H4 (cell line): ENCODE measurements at places on chromosomes 12 and 14. TPM values are rescaled to one million over a fixed set of nuclear protein-coding genes. Genes with fewer than 3 reads are reported as not detected.

TPPP2 gene
- total RNA-seq: not detected in 2 replicates

HOXC11 gene
- 0.21 and 1.1 TPM in 2 replicates for total RNA-seq

GLIPR1L2 gene
- 0.14 TPM in 1 of 2 replicates, not detected in the other for total RNA-seq

CLEC2A gene
- total RNA-seq: not detected in 2 replicates

- DNase-seq: no peak
Measured at GRCh38 chr12:55548756-55549155, 646 bp upstream of the OR6C4 start.

- DNase-seq: no peak
Measured at GRCh38 chr14:54490445-54491175, 1.8 kb upstream of the GMFB start.

DNA sequence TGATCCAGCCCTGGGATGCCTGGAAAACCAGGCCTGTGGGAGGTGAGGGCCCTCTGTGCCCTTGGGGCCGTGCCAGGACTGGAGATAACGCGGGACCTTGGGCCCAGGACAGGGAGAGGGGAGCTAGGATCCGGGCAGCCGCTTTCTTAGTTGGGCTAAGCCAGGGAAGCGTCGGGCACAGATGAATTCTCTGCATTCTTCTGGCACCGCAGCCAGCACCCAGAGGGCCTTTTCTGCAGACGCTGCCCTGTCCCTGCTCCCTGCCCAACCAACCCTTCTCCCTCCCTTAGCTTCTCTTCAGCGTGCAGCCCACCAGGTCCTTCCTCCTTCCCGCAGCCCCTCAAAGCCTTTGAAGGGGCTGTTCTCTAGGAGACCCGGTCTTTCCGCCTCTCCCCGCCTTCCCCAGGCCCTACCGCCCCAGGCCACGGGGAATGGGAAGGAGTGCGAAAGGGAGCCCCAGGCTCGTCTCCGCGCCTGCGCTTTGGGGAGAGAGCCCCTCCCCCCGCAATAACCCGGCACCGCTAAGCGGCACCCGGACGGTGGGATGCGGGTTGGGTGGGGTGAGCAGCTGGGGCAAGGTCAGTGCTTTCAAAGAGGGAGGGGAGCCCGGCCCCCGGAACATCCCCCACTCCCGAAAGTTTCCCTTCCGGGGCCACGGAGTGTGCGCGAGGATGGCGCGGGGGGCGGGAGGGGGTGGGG lies 663 bp downstream of the NCKAP5L start:
- DNase-seq: peak; percentile 38

DNA sequence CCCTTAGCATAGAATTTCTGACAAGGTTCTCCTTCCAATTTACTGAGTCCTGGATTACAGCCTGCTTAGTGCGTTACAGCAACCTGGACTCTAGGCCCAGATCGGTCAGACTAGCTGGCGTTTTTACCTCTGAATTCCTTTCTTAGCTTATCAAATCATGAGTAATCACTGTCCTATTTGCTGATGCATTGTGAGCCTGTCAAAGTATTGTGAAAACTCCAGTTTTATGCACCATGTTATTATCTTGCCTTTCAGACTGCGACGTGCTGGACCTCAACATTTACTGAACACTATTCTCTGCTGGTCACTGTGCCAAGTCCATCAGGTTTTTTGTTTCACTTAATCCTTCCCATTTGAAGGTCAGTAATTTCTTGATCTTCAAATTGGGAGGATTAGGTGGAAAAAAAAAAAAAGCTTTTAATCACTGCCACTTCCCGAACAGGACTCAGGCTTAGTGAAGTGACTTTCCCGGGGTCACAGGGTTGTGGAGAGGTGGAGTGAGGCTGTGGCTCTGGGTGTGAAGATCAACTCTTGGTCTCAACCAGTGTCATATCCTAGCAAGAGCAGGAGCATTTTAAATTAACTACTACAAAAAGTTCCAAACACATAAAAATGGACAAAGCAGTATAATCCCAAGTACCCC lies 31.2 kb downstream of the FBXO21 start:
- DNase-seq: no peak

DNA sequence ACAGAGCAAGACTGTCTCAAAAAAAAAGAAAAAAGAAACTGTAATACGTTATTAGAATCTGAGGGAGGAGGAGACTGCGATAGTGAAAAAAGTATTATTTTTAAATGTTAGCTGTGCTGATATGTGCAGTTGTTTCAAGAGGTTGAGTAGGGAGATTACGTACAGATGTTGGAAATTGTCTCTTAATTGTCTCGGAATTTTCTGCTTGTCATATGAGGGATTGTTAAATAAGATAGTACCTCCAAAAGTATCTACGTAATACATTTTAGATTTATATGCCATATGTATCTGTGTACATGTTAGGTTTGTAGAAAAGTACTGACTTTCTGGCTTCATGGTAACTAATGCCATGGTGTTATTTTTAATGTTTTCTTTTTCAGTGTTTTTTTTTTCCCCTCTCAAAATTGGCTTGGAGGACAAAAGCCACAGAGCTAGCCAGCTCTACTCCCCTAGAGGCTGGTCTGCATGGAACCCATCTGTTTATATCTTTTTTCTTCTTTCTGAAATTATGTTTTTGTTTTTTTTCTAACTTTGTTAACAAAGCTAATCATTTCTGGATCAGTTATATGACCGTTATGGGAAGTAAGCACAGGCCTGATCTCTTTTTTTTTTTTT lies 3.4 kb downstream of the RIMKLB start:
- DNase-seq: no peak

- no peak for DNase-seq
Measured at GRCh38 chr12:15767301-15767700, 21.9 kb downstream of the EPS8 start.

- peak; percentile 16 for DNase-seq
Measured at GRCh38 chr12:54723379-54724256, 75.5 kb upstream of the DCD start.

DNA sequence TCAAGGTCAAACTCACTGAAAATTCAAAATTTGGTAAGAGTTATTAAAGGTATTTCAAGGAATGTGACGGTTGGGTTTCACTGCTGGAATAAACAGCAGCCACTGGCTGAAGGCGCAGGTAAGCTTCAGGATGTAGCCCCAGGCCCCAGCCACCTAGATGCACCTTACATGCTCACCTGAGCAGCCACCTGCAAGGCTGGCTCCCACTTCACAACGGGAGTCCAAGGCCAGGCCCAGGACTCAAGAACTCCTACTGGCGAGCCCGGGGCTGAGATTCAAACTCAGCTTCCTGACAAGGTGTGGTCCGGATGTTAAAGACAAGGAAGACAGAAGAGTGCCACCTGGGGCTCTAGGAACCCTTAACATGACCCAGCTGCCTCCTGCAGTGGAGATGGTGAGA lies 78.4 kb downstream of the ITPK1 start:
- no peak for DNase-seq

DNA sequence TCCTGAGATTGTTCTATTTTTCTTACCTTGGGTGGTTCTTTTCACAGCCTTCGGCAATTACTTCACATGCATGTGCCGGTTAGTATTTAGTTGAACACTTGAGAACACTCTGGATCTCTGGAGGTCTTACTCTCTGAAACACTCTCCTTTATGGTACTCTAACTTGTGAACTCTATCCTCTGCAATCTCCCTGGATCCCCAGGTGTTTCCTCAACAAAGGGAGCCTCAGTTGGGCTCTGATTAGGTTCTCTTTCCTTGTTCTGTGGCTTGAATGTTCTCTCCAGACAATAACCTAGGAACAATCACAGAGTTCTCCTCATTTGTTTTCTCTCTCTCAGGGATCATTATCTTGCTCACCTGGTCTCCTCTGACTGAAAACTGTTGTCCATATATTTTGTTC lies 40.5 kb upstream of the ABCD2 start:
- no peak for DNase-seq
